ENCODE measurements at places on chromosomes 5 and 9. TPM values are rescaled to one million over a fixed set of nuclear protein-coding genes. Genes with fewer than 3 reads are reported as not detected.
A peak's percentile ranks its signal among the peaks of the same experiment; 100 is the strongest.

Gene MAST4
- total RNA-seq, result 7.3 TPM

Gene PNPLA7
- total RNA-seq, result 1.8 TPM

Gene TGFBI
- total RNA-seq, result 4.6 TPM

Gene ADAMTS12
- 10.8 TPM for total RNA-seq

DNA sequence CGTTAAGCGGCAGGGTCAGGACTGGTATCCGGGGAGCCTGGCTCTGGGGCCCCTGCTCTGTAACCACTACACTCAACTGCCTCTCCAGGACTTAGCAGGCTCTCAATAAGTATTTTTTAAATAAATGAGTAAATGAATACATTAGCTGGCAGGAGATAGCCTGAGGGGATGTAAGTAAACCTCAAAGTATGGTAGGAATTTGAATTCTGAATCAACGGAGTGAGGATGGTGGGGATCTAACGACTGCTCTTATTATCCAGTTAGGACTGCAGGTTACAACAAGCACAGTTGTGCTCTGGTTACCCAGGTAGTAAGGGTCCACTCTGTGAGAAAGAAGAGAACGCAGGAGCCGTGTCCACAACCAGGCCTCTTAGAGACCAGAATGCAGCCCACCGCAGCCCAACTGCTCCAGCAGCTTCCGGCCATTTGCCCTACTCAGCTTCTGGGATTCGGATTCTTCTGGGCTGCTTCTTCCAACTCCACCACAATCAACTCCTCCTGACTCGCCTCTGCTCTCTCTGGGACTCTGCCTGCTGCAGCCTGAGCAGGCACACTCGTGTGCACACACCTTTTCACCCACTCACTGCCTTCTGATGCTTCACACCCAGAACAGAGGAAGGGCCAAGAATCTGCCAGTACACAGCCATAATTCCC, 52.6 kb downstream of the MED27 start:
- H3K4me3 ChIP-seq, result no peak overlapping the region
- H3K27me3 ChIP-seq, result no peaks in the 10 kb centered on the region
- no peak for DNase-seq
- no peaks in the 10 kb centered on the region for H3K36me3 ChIP-seq

DNA sequence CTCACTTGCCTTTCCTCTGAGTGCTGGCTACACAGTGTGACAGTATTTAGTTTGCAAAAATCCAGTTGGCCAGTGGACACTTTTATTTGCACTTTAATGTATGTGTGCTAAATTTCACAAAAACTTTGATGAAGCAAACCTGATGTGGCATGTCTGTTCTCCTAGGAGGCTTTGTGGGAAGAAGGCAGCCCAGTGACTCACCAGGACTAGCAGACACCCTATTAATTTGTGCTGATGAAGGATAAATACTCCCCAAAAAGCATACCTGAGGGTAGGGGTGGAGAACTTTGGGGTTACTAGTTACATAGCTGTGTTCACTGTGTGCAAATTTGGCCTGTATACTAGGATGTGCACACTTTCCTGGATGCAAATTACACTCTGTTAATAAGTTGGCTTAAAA, 39.3 kb upstream of the IPPK start:
- H3K4me3 ChIP-seq, result no peak overlapping the region
- H3K36me3 ChIP-seq, result peaks cover 12% of the 10 kb centered on the region
- no peak overlapping the region for H3K27ac ChIP-seq
- no peaks in the 10 kb centered on the region for H3K27me3 ChIP-seq
- no peak for DNase-seq

DNA sequence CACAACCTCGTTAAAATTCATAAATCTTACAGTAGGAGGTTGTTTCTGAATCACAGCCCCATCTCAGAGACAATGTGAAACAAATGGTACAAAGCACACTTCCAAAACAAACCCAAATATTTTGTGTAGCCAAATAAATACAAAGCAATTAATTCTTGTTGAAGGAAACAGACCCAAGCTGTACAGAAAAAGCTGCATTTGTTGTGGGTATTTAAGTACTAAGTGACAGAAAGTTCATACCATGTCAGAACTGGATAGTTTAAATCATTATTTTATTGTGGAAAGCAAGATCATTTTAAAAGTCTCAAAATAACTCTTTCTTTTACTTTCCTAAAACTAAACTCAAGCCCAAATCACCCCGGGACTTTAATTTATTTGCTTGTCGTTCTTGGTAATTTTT, 570.7 kb downstream of the ELAVL2 start:
- no peaks in the 10 kb centered on the region for H3K36me3 ChIP-seq
- H3K4me1 ChIP-seq, result no peaks in the 10 kb centered on the region
- H3K27ac ChIP-seq, result no peak overlapping the region
- no peak for DNase-seq
- no peak overlapping the region for H3K4me3 ChIP-seq

DNA sequence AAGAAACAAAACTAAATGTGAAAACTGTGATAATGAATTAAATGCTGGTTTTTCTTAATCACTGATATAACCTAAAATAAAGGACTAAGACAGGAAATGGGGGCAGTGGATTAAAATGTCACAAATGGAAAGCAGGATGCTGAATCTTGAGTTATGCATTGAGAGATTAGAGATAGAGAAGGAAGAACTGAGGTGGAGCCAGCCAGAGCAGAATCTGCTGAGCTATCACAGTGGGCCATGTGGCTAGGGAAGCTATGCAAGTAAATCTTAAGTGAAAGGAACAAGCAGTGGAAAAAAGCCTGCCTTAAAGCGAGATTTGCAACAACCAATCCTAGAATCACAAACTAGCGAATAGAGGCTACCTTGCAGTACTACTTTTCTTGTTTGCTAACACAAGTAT, 188.5 kb upstream of the RASA1 start:
- no peak overlapping the region for H3K27ac ChIP-seq
- peaks cover 4% of the 10 kb centered on the region for H3K4me1 ChIP-seq
- no peak for DNase-seq
- H3K4me3 ChIP-seq, result no peak overlapping the region
- no peaks in the 10 kb centered on the region for H3K27me3 ChIP-seq

- H3K27me3 ChIP-seq, result no peaks in the 10 kb centered on the region
- no peak overlapping the region for H3K4me3 ChIP-seq
- no peaks in the 10 kb centered on the region for H3K36me3 ChIP-seq
- DNase-seq, result peak; percentile 28
- peaks cover 7% of the 10 kb centered on the region for H3K4me1 ChIP-seq
- H3K27ac ChIP-seq, result no peak overlapping the region
Measured at GRCh38 chr5:59799668-59800346, 93.7 kb downstream of the PDE4D start.

DNA sequence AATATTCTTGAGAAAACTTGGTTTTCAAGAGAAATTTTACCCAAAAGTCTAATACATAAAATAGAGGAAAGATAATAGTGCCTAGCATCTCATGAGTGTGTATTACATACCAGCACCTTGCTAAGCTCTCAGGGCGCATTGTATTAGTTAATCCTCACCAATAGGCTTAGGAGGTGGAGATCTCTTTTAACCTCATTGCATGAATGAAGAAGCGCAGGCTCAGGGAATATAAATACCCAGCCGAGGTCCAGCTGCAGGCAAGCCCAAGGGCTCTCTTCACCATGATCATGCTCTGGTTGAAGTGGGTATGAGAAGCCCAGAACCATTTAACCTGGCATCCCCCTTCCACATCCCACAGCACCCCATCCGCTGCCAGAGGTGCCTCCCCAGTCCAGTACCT, 46.0 kb downstream of the CAMK2A start:
- H3K27me3 ChIP-seq, result peaks cover 4% of the 10 kb centered on the region
- H3K36me3 ChIP-seq, result no peaks in the 10 kb centered on the region
- peaks cover 32% of the 10 kb centered on the region for H3K4me1 ChIP-seq
- DNase-seq, result no peak

Measured in neural crest cell (in vitro differentiated cells).